ENCODE measurements at places on chromosomes 5 and 9.

- DNase-seq, result no peak
Measured at GRCh38 chr9:103804077-103804735, 289.9 kb upstream of the SMC2 start.

DNA sequence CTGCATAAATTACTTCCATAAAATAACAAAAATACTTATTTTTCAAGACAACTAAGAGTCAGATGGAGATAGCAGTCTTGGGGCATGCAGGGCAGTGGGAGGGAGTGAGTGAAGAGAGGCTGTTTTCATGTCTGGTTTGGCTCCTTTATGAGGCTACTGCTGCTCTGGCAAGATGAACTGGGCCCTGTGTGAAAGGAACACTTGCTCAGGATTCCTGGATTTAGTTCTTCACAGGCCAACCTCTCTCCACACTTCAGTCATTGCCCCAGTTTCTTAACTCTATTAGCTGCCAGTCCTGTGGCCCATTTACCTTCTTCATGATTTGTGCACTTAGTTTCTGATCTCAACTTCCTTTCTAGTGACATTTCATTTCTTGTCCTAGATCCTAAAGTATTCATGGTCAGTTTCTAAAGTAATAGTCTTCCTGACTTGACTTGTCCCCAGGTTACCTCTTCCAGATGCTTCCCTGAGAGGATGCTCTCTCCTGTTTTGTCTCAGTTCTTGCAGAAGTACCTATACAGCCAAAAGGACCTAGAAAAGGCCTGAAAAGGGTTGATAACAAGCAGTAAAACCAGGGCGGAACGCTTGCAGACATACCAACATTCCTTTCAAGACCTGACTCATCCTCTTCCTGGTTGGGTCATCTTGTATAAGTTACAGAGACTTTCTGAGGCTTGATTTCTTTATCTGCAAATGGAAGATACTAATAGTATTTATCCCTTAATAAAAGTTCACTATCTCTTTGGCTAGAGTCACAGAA is 77.0 kb upstream of the ZFAND5 start:
- DNase-seq, result no peak

DNA sequence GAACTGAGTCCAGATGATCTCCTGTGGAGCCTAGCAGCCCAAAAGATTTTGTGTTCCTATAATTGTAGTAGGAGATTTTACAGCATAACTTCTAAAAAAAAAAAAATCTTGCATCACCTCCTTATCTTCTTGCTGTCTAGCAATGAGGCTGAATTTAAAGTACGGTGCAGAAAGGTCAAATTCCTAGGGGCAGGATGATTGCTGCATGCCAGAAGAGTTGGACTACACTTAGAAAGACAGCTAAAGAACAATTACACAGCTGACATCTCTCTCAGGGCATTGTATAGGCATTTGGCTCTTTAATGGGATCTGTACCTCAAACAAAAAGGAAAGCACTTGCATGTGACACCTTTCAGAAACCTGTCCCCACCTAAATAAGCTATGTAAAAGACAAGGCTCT is 443.2 kb downstream of the HCN1 start:
- DNase-seq, result no peak

DNA sequence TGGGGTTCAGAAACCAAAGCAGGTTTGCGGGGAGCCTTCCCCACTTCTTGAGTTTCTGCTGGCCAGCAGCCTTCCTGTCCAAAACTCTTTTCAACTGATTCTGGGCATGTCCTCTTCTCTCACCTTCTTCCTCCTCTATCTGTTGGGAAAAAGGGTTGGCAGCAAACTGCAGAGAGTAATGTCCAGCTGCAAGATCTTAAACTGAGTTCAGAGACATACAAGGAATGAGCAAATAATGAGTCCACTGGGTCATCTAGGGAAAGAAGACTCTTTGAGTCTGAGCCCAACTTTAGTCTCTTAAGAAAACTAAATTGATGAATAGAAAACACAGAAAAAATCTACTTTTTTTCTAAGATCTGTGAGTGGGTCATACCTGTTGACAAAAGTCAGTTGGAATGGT is 16.5 kb downstream of the ANKDD1B start:
- no peak for DNase-seq

GRCh38 chr5:120016717-120017382 is 387.5 kb downstream of the FAM170A start:
- DNase-seq, result no peak

- DNase-seq, result no peak
Measured at GRCh38 chr5:5017827-5018577, 122.1 kb upstream of the ADAMTS16 start.

- DNase-seq, result no peak
Measured at GRCh38 chr9:133121915-133122550, 993 bp upstream of the RALGDS start.

- no peak for DNase-seq
Measured at GRCh38 chr9:117616431-117616831, 87.8 kb upstream of the TLR4 start.

GRCh38 chr9:75876999-75877640 is 13.4 kb upstream of the PCSK5 start:
- no peak for DNase-seq

DNA sequence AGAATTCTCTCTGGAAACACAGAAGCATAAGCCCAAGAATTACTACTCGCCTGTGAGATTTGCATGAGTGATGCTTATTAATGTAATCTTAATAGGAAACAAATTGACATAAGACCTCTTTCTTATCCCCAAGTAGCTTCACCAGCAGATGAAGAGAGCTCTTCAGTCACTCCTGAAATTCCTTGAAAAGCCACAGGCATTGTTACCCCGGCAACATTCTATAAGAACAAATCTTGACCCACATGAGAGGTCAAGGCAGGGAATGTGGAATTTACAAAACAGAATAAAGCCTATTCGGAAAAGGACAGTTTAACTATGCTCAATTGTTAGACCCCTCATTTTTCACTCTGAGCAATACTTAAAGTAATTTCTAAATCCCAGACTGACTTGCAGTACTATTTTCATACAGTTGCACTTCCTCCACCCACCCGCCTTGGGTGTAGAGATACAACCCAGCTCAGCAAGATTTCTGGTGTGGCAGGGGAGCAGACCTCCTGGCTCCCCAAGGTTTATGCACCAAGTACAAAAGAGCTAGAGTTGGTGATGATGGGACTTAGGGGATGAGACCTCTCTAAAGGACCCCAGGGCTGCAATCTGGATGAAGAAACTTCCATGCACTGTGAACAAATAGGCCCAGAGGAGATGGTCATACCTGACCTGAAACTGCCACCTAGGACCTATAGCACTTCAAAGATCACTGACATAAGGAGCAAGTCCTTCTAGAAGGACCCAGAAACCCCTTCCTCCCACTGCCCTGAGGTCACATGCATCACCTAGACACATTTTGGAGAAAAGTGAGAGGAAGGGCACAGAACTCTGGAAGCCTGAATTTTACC is 242.1 kb downstream of the ZNF608 start:
- no peak for DNase-seq

DNA sequence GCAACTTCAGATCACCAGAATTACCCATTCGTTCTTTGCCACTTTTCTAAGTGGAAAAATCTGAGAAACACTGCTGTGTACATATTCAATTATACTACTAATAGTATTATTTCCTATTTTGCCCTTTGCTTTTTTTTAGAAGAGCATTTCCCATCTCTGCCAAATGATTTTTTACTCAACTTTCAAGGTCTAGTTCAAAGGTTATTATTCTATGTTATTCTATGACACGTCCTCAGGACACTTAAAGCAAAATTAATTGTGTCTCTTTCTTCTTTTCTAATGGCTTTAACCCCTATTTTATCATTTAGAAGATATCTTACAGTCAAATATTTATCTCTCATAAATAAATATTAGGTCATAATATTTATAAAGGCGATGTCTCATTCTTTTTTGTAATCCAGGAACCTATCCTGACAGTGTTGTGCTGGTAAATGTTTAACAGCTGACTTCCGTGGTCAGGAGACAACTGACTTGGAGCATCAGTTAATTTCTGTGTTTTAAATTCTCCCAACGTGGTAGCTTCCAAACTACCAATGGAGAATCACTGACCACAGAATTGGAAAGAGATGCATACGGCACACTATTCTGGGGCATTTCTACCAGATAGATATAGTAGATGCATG is 375.2 kb downstream of the ARRDC3 start:
- no peak for DNase-seq

GRCh38 chr5:33563983-33564908 is 123.5 kb downstream of the TARS1 start:
- no peak for DNase-seq

DNA sequence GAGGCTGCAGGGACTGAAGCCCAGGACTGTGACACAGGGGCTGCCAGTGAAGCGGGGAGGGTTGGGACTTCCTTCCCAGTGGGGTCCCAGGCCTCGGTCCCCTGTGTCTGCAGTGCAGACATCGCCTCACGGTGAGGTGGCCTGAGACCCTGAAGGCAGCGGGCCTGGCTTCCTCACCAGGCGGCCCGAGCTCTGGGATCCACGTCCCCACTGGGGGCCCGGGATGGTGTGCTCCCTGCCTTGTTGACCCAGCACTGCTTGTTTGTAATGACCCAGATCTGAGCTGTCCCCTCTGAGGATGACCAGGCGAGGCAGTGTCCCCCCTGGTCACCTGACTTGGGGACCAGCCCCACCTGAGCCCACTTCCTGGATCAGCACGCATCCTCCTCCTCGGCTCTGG is 53.1 kb downstream of the COL5A1 start:
- DNase-seq, result no peak

GRCh38 chr5:116681334-116682013 is 106.9 kb upstream of the SEMA6A start:
- DNase-seq, result no peak

DNA sequence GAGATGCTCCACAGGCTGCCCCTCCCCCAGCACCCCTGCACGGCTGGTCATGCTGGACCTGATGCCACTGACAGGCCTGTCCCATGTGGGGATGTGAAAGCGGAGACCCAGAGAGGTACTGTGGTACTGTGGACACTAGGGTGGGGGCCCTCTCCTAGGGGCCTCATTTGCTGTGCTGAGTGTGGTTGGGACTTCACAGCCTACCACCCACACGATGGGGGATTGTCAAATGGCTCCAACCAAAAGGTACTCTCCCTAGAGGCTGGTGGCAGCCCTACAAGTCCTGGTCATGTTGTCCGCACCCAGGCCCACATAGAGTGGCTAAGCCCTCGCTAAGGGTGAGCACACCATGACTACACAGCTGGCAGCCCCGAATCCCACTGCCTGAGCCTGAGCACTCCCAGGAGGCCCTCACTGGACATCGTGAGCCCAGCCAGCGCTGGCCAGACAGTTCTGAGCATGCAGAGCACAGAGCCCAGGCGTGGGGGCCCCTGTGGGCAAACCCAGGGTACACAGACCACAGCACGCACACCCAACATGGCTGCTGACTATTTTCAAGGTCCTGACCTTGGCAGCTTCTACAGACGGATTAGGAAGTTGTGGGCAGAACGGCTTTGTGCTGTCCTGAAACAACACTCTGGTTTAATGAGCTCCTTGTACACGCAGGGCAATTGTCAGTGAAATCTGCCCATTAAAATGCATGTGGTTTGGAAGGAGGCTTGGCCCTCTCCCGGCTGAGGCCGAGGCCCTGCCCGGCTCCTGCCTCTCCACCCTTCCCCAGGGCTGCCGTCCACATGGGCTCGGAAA is 214.1 kb downstream of the HSPA4 start:
- no peak for DNase-seq

GRCh38 chr9:114777821-114778609 is 27.8 kb downstream of the TNFSF15 start:
- DNase-seq, result no peak

DNA sequence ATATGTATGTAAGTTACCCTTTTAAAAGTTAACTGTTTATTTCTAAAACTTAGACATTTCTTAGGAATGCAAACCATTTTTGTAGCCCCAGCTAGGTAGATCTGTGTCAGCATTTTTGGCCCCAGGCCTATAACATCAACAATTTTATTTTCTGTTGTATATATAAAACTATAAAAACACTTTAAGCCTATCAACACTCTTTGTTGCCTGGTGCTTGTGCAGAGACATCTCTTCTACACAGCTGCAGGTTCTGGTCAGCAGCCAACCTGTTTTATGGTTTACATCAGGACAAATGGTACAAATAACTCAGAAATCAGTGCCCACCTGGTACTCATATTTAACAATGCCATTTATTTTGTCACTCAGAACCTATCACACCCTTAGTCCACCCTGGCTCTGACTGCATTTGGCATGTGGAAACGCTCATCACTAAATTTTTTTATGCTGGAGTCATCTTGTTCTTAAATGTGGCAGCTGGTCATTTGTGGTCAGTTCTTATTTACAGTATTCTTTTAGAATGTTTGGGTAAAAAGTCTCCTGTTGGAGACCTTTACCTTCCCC is 173.4 kb downstream of the DNAH5 start:
- no peak for DNase-seq

- DNase-seq, result no peak
Measured at GRCh38 chr9:107020040-107020530, 157.1 kb downstream of the ZNF462 start.

GRCh38 chr5:143515829-143516228 is 112.3 kb upstream of the NR3C1 start:
- DNase-seq, result no peak

- DNase-seq, result no peak
Measured at GRCh38 chr5:172642051-172642409, 967 bp downstream of the NEURL1B start.

DNA sequence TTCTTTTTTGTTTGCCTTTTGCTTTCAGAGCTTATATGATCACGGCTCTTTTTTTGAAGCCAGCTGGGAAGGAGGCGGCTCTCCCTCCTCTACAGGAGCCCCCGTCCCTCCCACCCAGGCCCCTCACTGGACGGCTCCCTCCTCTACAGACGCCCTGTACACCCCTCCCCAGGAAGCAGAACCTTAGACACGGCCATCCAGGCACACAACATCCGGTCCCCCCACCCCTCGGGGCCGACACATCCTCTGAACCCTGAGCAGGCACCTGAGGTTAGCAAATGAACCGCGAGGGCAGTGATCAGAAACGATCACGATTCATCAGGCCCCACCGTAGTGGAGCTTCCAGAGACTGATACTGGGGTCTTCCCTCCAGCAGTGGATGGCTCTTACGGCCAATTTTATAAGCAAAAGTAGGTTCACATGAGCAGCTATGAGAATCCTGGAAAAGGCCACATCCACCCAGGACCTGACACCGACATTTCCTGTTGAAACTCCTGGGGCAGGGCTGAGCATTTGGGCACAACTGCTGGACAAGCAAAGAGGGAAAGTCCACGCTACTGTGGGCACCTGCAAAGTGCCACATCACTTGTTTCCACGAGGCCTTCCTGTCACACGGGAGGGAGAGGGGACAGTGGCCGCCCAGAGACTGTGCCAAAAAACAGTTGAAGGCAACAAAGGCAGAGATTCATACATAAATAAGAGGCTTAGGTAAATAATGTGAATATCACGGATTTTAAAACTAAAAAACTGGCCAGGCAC is 78.9 kb downstream of the SEMA4D start:
- peak; percentile 84 for DNase-seq
